ENCODE measurements at places on chromosomes 16 and 17.

GRCh38 chr17:45096141-45096540 is 35.0 kb downstream of the NMT1 start:
- no peak for DNase-seq

- no peak for DNase-seq
Measured at GRCh38 chr17:47413872-47414271, 90.1 kb downstream of the EFCAB13 start.

DNA sequence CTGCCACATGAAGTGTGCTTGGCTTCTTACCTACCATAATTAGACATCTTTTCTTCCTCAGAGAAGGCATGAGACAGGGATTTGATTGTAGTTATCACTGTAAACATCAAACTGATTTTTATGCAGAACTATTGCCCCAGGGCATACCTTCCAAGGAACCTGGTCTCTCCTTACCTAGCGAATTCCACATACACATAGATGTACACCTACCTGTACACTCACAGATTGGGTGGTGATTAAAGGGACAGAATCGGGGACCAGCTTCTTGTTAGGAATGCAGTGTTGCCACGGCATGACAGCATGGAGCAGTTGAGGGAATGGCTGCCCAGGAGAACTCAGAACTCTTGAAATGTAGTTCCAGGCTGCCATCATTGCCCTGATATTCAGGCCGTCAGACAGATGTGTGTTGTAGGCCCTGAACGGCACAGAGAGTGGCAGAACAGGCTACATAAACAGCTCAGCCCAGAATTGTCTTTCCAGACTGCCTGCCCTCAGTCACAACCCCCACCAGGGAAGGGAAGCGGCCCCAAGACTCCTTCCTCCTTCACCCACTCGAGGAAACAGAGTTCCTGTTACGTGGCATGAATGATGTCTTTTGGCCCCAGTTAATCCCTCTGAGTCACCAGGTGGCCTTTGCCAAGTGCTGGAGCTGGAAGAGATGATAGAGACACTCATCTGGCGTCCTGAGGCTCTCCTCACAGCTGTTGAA is 17.8 kb upstream of the NAGLU start:
- no peak for DNase-seq

- DNase-seq: peak; percentile 38
Measured at GRCh38 chr16:19898924-19899604, 14.4 kb upstream of the GPRC5B start.

GRCh38 chr17:9821921-9822320 is at the start of gene GSG1L2:
TSS of gene GSG1L2 (minus strand) at chr17:9822079. CDS start at chr17:9822071, 8 bp downstream.
- no peak for DNase-seq

DNA sequence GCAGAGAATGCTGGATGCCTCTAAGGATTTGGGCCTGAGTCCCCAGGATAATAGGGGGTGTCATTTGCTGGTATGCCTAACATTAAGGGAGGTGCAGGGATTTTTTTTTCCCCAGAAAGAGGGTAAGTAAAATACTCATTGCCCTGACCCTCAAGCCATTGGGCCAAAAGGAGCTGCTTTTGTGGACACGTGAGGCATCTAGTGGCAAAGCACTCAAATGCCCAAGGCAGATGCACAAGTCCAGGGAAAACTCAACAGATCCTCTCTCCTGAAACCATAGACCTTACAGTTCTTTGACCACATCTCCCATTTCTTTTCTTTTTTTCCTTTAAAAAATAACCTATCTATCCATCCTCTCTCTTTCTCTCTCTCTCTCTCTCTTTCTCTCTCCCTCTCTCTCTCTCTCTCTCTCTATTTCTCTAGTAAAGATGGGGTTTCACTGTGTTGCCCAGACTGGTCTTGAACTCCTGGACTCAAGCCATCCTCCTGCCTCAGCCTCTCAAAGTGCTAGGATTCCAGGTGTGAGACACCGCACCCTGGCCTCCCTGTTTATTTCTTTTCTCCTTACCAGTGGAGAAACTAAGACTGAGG is 11.8 kb downstream of the IRX5 start:
- no peak for DNase-seq

DNA sequence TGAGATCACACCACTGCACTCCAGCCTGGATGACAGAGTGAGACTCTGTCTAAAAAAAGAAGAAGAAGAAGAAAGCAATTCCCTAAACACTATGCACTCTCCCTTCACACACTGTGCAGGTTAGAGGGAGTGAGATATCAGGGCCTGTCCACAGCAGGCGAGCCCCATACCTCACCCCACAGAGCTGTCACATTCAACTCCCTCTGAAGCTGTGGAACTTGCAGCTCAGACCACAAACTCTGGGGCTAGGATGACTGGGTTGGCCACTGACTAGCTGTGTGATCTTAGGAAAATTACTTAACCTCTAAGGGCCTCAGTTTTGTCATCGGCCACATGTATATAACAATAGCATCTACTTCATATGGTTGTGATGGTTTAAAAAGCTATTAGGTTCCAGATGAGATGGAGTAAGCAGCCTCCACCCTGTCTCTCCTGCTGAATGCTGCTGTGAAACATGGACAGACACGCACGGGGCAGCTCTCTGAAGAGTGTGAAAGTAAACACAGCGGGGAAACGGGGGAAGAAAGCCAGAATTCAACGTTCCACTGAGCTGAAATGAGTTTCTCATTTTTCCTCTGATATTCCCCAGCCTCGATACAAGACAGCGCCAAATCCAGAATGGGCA is 13.6 kb upstream of the PYY start:
- DNase-seq: no peak

GRCh38 chr17:79223953-79224352 is 149.3 kb downstream of the ENGASE start:
- no peak for DNase-seq

- no peak for DNase-seq
Measured at GRCh38 chr16:54318941-54319340, 32.4 kb upstream of the IRX3 start.

GRCh38 chr17:2602597-2603017 is 9.2 kb downstream of the PAFAH1B1 start:
- DNase-seq: no peak

DNA sequence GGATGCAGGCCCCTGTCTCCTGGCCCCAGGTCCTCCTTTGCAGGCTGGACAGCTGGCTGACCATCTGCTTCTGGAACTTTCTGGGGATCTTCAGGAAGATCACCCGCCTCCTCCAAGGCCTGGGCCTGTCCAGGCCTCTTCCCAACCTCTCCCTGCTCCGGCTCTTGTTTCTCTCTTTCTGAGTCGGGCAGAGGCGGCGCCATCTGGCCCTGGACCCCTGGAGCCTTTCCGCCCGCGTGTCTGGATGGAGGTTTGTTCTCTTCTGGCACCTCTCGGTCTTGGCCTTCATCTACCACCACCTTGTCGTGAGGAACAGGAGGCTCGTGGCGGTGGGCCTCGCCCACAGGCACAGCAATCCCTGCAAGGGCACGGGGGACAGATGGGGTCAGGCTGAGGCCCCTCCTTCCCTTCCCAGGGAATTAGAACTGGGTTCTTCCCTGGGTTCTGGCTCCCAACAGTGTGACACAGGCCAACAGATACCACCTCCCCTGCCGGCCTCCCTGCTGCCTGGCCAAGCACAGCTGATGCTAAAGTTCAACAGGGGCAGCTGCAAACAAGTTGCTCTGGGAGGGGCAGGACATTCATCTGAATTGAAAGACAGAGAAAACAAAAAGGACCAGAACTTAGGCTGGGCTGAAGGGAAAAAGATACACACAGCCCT is 13.3 kb downstream of the NDUFAF8 start:
- no peak for DNase-seq

DNA sequence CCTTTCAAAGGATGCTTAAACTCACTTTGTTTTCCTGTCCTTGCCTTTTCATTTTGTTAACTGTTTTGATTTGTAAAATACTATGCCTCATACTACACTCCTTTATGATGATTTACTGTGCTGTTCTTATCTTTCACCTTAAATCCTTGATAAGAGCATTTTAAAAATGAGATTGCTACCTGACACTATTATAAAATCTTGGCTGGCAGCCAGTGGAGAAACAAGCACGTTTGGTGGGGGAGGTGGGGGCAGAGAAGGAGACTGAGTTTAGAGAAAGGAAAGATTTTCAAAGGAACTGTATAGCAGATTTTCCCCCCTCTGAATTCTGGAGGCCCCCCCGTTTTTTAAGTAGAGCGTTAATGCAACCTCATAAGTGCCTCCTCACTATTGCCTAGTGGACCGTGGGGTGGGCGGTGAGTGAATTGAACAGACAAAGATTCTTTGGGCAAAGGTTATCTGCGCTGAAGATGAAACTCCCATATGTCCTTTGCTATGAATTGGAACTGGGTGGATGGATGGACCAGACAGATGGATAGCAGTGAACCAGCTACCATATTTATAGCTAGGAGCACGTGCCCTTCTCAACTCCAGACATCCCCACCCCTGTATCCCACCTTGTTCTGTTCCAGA is 200.2 kb downstream of the CCDC182 start:
- DNase-seq: no peak

DNA sequence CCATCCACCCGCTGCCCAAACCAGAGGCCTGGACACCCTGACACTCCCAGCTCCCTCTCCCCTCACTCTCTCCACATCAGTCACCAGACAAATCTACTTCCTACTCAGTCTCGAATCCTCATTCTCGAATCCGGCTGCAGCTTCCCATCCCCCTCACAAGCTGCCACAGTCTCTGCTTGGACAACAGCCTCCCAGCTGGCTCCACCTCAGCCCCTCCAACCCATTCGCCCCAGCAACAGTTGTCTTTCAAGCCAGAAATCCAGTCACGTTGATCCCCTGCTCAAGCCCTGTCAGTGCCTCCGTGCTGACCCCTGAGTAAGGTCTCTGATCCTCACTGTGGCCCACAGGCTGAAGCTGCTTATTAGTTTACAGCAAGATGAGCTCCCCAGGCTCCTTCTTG is 44.2 kb upstream of the MTSS2 start:
- no peak for DNase-seq

DNA sequence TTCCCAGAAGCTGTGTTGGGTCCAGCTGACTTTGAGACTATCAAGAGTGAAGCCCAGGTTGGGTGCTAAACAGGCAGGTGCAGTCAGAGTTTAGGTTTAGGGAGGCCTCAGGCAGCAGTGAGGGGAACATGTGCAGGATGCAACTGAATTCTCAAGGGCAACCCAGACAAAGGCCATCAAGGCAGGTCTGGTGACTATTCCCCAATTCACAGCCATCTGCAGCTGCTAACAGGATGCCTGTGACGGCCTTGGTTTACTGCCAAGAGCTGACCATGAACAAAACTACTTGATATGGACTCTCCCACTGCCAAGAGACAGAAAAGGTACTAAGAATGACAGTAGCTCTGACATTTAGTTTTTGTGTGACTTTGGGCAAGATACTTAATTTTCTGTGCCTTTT is 45.2 kb upstream of the BCAR1 start:
- DNase-seq: no peak

DNA sequence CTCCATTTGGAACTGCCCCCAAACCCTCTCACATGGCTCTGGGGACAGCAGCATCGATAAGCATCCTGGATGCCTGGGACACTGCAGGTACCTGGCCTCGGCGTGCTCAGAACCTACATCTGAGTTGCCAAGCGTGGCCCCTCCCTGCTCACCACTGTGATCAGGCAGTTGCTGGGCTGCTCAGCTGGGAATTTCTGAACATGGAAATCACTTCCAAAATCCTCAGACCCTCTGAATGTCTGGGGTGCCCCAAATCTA is 6.3 kb downstream of the CDH5 start:
- DNase-seq: no peak

DNA sequence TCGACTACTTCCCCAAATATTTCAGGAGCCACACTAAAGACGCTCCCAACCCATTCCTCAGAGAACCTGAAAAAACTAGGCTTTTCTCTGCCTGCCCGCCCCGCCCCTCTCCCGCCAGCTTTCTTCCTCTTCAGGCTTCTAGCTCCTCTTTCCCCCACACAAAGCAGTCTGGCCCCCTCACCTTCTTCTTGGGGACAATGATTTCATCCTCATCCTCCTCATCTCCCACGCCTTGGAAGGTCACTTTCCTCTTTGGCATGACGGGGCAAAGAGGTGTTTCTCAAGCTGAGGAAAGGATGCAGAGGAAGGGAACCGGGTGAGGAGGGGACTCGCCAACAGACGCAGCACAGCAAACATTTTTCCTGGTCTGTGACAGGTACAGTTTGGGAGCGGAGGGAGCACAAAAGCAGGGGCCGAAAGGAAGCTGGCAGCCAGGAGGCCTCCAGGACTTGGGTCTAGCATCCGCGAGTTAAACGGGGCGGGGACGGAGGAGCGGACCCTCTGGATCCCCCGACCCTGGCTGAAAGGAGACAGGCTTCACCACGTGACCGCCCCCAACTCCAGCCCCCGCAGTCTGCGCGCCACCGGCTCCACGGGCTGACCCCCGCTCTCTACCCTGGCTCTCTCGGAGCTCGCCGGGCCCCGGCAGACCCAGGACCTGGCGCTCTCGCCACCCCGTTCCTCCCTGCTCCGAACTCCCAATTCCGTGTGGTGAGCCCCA is 525 bp downstream of the CD2BP2 start:
- DNase-seq: no peak

DNA sequence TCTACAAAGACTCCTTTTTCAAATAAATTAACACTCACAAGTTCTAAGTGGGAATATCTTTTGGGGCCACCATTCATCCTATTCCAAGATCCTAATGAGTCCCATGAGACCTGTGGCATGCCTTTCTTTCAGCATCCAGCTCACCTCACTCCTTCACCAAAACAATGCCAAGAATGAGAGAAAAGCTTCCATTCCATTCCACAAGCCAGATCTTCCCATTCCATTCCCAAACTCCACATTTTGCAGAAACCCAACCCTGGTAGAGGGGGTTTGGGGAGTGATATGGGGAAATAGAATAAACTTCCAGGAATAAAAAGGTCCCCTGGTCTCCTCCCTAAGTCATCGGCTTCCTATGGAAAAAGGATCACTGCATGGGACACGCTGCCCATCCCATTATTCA is 392.2 kb downstream of the NPIPA8 start:
- DNase-seq: no peak

DNA sequence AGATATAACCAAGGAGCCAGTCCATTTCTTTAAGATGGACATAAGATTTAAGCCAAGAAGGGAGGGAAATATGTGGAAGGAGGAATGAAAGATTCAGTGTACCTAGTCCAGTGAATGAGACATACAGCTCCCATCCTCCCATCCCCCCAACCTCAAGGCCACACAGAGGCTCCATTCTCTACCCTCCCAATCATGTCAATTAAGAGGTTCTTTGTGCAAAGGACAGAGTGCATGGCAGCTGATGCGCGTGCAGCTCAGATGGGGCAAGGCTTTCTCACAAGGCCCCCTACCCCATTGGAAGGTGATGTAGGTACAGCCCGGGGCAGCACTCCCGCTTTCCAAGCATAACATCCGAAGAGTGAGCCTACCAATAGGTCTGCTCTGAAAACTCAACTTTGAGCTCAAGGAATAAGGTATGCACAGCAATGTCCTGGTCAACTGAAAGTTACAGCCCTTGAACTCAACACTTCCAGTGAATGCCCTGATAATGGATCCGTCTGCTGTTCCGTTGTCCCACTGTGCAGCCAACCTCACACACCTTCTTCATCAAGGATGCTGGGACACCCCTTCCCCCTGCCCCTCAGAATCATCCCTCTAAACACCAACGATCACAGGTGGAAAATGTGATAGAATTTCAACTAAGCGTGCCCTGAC is 458.1 kb downstream of the SOX9 start:
- DNase-seq: no peak

DNA sequence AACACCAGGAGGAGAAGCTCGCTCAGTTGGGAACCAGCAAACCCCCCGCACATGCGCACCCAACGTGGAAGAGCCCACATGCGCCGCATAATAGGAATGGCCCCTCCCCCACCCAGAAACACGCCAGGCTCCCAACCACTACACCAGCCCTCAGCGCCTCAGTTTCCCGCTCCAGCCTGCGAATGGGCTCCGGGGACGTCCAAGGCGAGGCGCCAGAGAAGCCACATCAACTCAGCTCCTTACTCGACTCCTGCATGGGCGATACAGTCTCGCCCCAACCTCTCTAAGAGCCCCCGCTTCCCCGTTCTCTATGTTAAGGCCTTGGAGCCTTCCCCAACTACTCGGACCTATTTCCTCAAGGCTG is 504 bp downstream of the SRSF1 start:
- DNase-seq: peak; percentile 77
